ENCODE measurements at places on chromosomes 1 and 21. TPM values are rescaled to one million over a fixed set of nuclear protein-coding genes. Genes with fewer than 3 reads are reported as not detected.

Gene MCOLN2
- 1.0 TPM for total RNA-seq

Gene NBPF6
- not detected for total RNA-seq

Gene CYP4B1
- total RNA-seq, result not detected

Gene KLHL17
- 23.3 TPM for total RNA-seq

Gene CSMD2
- total RNA-seq, result 10.4 TPM

Gene NEGR1
- total RNA-seq, result 15.7 TPM

Gene ANKRD34A
- 0.25 TPM for total RNA-seq

Gene GBP7
- total RNA-seq, result not detected

Gene TMEM82
- total RNA-seq, result not detected

Gene AKT3
- total RNA-seq, result 31.2 TPM

DNA sequence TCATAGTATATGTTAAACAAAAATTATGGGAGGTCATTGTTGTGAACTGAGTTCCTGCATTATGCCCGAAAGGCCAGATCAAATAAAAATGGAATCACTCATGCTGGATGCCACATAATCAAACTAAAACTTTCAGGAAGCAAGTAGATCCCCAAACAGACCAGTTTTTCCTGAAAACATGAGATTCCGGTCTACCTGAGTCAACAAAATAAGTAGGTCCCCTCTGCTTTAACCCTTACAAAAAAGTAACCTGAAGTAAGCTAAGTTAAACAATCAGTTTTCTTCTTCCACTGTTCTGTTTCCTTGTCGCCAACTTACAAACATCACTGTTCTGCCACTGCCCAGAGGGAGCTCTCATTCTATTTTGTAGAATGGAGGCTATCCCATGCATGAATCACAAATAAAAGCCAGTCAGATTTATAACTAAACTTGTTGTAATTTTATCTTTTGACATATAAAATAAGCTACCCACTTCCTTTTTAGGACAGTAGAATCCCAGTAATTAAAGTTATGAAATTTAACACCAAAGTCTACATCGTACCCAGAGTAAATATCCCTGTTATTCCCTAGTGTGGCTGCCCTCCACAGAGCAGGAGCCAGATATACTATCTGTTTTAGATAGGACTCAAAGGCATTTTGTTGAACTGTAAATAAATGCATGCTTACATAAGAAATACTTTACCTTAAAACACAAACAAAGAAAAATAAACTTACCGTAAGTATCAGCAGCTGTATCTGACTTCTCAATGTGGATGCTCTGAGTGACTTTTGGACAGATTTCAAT, 149.4 kb downstream of the TIAM1 start:
- H3K4me1 ChIP-seq, result no peaks in the 10 kb centered on the region
- H3K4me3 ChIP-seq, result no peak overlapping the region
- H3K27me3 ChIP-seq, result no peaks in the 10 kb centered on the region

GRCh38 chr1:230705289-230706019, 8.5 kb downstream of the AGT start:
- no peaks in the 10 kb centered on the region for H3K36me3 ChIP-seq
- DNase-seq, result no peak
- H3K4me3 ChIP-seq, result no peak overlapping the region
- no peaks in the 10 kb centered on the region for H3K27me3 ChIP-seq
- no peak overlapping the region for H3K27ac ChIP-seq
- no peaks in the 10 kb centered on the region for H3K4me1 ChIP-seq

GRCh38 chr1:101145449-101145820, 91.4 kb upstream of the S1PR1 start:
- H3K36me3 ChIP-seq, result no peaks in the 10 kb centered on the region
- H3K27ac ChIP-seq, result no peak overlapping the region
- H3K4me1 ChIP-seq, result peaks cover 18% of the 10 kb centered on the region
- H3K27me3 ChIP-seq, result no peaks in the 10 kb centered on the region
- no peak overlapping the region for H3K4me3 ChIP-seq

GRCh38 chr1:97209381-97209957, 487.9 kb downstream of the PTBP2 start:
- H3K4me1 ChIP-seq, result no peaks in the 10 kb centered on the region
- DNase-seq, result peak; percentile 54
- H3K36me3 ChIP-seq, result no peaks in the 10 kb centered on the region
- no peak overlapping the region for H3K27ac ChIP-seq
- no peaks in the 10 kb centered on the region for H3K27me3 ChIP-seq

DNA sequence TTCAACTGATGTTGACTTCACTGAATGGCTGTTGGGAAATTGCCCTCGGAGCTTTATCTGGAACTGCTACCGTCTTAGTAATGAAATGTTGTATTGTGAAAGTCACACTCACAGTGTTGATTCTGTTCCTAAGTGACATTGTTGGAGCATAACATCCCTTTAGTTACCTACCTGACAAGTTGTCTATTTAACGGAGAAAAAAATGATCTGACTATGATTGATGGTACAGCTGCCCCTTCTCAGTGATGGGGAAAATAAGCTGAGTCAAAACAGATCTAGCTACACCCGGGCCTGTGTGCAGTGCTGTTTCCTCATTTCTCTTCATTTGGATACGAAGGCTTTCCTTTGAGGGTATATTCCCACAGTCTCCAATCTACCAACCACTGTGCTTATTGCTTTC, 472.3 kb upstream of the BRINP3 start:
- H3K4me3 ChIP-seq, result no peak overlapping the region
- no peaks in the 10 kb centered on the region for H3K36me3 ChIP-seq
- H3K4me1 ChIP-seq, result no peaks in the 10 kb centered on the region
- no peak overlapping the region for H3K27ac ChIP-seq

DNA sequence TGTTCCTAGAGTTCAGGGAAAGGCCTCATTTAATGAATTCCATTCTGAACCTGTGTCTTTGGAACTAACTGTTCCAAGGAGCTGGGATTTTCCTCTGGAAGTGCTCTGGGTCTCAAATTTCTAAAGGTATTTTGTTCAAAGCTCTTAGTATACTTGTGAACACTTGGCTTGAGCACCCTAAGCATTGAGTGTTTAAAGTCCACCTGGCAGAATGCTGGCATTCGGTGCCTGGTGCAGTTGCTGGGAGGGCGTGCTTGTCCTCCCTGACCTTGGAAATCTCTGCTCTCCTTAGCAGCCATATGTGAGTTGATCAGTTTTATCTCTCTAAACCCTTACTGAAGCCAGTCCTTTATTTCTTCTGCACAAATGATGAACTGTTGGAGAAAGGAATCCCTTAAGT, 3.0 kb downstream of the MTARC2 start:
- no peak for DNase-seq
- H3K27ac ChIP-seq, result no peak overlapping the region
- no peaks in the 10 kb centered on the region for H3K27me3 ChIP-seq
- no peaks in the 10 kb centered on the region for H3K4me1 ChIP-seq

DNA sequence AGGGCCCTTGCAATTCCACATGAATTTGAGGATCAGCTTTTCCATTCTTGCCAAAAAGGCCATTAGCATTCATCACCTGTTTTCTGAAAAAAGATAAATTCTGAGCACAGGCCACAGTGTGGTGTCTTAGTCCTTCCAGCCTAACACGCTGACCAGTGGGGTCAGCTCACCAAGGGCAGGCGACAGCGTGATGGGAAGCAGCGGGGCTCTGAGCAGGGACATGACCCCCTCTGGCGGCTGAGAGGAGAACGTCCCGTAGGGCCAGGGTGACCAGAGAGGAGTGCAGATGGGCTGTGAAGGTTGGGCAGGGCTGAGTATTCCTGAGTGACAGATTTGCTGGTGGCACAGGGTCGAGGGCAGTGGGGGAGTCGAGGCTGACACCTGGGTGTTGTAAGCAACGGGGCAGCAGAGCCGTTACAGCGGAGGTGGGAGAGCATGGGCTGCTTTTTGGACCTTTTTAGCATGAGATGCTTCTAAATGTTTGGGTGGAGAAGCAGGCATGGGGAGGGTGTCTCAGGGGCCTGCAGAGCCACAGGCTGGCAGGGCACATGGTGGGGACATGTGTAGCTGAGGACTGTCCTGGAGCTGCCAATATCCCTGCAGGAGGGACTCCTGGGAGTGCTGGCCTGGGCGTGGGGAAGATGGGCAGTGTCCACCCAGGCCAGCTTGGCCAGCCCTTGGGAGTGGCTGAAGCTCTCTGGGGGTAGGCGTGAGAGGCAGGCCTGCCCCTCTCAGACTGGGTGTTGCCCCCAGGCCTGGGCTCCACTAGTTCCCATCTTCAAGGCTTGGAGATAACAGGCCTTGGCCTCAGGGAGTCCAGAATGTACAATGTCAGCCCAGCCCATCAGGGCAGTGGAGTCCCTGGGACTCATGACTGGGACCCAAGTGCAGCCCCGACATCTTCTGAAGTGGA, 8.6 kb upstream of the CALML6 start:
- H3K4me1 ChIP-seq, result peaks cover 5% of the 10 kb centered on the region
- H3K36me3 ChIP-seq, result no peaks in the 10 kb centered on the region
- H3K27ac ChIP-seq, result peak overlapping the region; percentile 16
- H3K4me3 ChIP-seq, result no peak overlapping the region
- H3K27me3 ChIP-seq, result no peaks in the 10 kb centered on the region
- DNase-seq, result peak; percentile 89

DNA sequence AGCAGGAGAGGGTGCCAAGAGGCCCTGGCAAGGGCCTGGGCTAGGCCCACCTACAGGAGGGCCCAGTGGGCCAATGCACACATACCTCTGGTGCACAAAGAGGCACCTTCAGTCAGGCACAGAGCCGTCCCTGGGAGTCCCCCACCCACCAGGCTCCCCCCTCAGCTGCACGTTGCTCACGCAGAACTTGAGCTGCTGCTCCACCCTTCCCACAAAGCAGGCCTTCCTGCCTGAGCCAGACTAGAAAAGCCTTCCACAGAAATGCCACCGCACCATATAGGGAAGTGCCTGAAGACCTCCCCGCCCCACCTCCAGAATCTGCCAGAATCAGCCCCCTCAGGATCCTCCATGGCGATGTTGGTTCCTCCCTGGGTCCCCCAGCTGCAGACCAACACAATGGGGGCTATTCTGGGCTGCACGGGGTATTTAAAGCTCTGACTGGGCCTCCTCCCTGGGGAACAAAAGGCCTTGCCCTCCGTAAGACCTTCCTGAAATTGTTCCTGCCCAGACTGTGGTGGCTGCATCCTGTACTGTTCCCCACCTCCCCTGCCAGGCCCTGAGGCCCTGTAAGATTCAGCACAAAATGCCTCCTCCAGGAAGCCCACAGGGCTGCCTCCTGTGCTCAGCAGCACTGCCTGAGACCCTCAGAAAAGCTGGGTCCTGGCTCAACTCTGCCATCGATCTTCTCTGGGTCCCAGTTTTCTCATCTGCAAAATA, 27.2 kb downstream of the HSPG2 start:
- H3K27me3 ChIP-seq, result no peaks in the 10 kb centered on the region
- H3K27ac ChIP-seq, result peak overlapping the region; percentile 96
- peaks cover 5% of the 10 kb centered on the region for H3K36me3 ChIP-seq
- DNase-seq, result peak; percentile 81
- H3K4me1 ChIP-seq, result peaks cover 78% of the 10 kb centered on the region

GRCh38 chr1:14495996-14496395, 102.5 kb upstream of the KAZN start:
- H3K4me1 ChIP-seq, result no peaks in the 10 kb centered on the region
- no peak overlapping the region for H3K4me3 ChIP-seq
- no peaks in the 10 kb centered on the region for H3K36me3 ChIP-seq
- H3K27ac ChIP-seq, result no peak overlapping the region

GRCh38 chr1:69252696-69253095, 315.0 kb upstream of the LRRC7 start:
- no peaks in the 10 kb centered on the region for H3K4me1 ChIP-seq
- H3K27me3 ChIP-seq, result no peaks in the 10 kb centered on the region
- no peak overlapping the region for H3K4me3 ChIP-seq
- no peak for DNase-seq
- no peaks in the 10 kb centered on the region for H3K36me3 ChIP-seq

GRCh38 chr1:236015539-236015938, 49.4 kb downstream of the NID1 start:
- no peak overlapping the region for H3K4me3 ChIP-seq
- H3K36me3 ChIP-seq, result no peaks in the 10 kb centered on the region
- H3K4me1 ChIP-seq, result peaks cover 42% of the 10 kb centered on the region
- no peak for DNase-seq

DNA sequence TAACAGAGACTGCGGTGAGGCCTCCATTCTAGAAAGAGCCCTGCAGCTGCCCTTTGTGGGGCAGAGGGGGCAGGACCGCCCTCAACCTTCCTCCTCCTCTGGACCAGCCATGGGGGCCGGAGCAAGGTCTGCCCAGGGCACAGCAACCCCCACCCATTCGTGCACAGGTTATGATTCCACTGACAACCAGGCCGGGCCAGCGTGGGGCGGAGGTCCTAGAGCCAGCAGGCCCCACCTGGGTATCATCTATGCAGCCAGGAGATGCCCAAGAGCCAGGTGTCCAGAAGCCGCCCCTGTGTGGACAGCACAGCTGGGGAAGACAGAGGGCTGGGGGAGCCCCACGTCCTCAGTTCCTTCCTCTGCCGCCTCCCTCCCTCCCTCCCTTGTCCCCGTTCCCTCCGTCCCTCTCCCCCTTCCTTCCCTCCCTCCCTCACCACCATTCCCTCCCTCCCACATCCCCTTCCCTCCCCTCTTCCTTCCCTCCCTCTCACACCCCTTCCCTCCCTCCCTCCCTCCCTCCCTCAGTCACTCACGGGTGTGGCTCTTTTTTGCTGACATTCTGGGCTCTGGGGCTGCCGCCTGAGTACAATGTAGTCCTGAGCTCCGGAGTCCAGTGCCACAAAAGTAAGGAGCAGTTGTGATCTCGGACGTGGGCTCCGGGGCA, 12.3 kb downstream of the RNF223 start:
- H3K36me3 ChIP-seq, result no peaks in the 10 kb centered on the region
- H3K4me3 ChIP-seq, result no peak overlapping the region
- H3K27ac ChIP-seq, result no peak overlapping the region
- no peaks in the 10 kb centered on the region for H3K4me1 ChIP-seq
- peak; percentile 28 for DNase-seq
- H3K27me3 ChIP-seq, result peaks cover 24% of the 10 kb centered on the region

- no peak overlapping the region for H3K4me3 ChIP-seq
- DNase-seq, result no peak
Observed at GRCh38 chr21:19145682-19146293, 742.2 kb upstream of the TMPRSS15 start.

Measured in GM23248 (cell line).